ENCODE measurements at places on chromosomes 5 and 9. TPM values are rescaled to one million over a fixed set of nuclear protein-coding genes. Genes with fewer than 3 reads are reported as not detected.

Gene IL9
- total RNA-seq = not detected

Gene TLR4
- total RNA-seq = under 0.01 TPM

Gene ARHGAP26
- total RNA-seq = 30.2 TPM

Gene TEX48
- total RNA-seq = not detected

All from nasal cavity respiratory epithelium epithelial cell of viscerocranial mucosa (primary cell).